ENCODE measurements at places on chromosomes 12 and 14.

DNA sequence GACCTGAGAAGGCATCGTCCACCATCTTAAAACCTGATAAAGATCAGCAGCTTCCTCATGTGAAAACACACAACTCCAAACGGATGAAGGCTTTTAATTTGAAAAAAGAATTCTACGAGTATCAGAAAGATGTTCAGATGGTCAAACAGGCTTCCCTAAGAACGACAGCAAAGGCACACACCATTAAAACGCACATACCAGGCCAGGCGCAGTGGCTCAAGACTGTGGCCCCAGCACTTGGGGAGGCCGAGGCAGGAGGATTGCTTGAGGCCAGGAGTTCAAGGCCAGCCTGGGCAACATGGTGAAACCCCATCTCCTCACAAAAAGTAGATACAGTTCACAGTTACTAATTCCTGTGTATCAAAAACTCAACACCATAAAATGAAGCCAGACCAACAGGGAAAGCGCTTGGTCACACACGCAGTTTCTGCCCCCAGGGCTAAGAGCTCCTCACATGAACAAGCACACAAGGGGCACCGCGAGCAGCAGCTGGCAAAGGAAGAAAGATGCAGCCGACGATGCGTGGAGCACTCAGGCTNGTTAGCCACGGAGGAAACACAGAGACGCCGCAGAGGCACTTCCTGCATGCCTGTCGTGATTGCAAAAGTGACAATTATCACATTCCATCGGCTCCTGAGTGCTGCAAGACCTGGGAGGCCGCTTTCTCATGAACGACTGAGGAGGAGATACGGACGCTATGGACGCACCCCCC, 78.0 kb downstream of the NOC4L start:
- DNase-seq = no peak

GRCh38 chr14:99681832-99682148, 2.3 kb upstream of the CYP46A1 start:
- no peak for DNase-seq

DNA sequence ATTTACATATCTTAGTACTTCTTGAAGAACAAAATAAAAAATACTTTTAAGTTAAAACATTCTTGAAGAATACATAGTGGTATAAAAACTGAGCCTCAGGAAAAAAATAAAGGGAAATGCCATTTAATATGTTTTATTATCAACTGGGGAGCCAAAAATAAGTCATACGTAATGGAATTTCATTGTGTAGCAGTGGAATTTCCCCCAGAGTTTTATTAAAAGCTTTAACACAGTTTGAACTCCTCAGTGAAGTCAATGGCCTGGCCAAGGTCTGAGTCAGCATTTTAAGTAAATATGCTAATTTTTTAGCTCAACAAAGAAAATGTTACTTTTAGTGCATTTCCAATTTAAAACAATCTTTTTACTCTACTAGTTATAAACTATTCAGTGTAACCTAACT, 350.1 kb upstream of the ATP2B1 start:
- DNase-seq = peak; percentile 43

DNA sequence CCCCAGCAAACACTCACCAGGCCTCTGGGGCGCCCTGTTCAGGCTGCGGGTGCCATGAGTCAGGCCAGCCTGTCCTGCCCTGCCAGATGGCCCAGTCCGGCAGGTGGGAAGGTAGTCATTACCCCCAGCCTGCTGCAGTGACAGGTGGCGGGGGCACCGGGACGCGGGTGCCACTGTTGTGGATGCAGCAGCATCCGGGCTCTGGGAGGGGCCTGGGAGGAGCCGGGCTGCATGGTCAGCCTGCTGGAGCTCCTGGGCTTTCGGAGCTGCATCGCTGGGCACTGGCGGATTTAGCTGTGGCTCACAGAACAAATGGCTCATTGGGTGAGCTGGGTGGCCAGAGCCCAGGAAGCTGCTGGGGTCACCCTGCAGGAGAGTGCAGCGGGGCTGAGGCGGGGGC, 13.5 kb downstream of the CEP170B start:
- no peak for DNase-seq

GRCh38 chr12:49019120-49019430, 499 bp upstream of the PRKAG1 start:
- DNase-seq = no peak

DNA sequence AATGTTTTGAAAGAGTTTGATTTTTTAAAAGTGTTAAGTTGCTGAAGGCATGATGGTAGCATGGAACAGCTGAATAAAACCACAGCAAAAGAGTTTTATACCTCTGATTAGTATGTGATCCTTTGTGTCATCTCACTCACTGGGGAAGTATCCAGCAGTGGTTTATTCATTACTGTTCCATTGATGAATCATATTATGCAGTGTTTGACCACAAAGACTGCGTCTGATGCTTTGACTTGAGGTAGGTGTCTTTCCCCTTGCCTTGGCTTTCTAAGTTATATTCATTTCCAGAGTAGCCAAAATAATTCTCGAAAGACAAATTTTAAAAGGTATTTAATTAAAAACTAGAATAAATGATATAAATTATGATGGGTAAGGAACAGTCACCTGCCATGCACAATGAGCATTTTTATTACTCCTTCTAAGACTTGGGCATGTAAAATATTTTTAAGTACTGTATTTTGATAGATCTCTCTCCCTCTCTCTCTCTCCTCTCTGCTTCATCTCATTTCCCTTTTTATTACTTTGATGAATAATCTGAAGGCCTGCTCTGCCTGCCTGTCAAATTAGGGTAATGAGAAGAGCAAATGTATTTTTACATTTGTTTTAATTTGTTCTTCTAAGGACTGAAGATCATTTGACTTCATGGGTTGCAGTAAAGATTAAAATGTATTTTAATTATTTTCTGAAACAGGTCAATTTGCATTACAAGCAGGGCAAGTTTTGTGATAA, 164.9 kb downstream of the NAV3 start:
- no peak for DNase-seq

GRCh38 chr12:92143686-92144630, 1.7 kb downstream of the BTG1 start:
- DNase-seq = peak; percentile 90

DNA sequence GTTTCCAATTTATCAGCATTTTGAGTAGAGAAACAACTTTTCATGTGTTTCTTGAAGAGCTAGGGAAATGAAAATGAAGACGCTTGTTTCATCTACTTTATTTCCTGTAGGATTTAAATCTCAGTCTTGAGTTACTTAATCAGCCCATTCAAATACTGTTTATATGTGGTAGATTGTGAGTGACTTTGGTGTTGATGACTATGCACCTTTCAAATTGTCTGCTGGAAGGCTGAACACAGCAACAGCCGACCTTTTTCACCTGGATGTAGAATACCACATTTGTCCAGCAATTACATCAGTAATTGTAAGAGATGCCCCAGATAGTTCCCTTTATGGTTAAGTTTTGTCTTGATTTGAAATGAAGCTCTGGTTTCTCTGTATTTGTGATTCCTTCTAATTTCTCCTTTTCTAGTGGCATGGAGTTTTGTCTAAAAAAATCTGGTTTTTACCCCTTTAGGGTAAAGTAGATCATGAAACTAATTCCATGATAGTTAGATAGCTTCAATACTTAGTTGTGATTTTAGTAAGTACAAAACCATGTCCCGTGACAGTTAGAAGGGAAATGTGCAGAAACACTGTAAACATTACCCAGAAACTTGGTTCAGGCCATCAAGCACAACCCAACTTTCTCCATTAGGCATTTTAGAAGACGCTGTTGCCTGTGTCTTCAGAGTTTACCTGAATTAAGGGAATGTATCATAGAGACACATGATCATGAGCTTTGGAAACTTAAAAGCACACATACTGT, 165.0 kb downstream of the SRGAP1 start:
- no peak for DNase-seq

- DNase-seq = no peak
These were observed 75.1 kb downstream of the KCNK13 start for GRCh38 chr14:90136904-90137303.

- DNase-seq = no peak
These were observed 24.3 kb upstream of the PARP11 start for GRCh38 chr12:3897371-3897971.

DNA sequence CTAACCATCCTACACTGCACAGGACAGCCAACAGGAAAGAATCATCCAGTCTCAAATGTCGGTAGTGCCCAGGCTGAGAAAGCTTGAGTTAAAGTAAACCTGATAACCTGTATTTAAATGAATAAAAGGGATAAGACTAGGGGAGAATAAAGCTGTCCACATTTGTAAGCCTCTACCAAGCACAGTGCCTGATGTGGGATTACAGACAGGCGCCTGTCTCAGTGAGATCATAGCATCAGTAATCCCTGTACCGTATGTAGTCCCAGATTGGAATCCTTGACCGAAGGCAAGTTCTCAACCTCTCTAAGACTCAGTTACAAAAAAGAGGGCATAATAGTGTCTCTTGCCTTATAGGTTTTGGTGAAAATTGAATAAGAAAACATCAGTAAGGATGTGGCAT, 59.9 kb downstream of the BICD1 start:
- no peak for DNase-seq

DNA sequence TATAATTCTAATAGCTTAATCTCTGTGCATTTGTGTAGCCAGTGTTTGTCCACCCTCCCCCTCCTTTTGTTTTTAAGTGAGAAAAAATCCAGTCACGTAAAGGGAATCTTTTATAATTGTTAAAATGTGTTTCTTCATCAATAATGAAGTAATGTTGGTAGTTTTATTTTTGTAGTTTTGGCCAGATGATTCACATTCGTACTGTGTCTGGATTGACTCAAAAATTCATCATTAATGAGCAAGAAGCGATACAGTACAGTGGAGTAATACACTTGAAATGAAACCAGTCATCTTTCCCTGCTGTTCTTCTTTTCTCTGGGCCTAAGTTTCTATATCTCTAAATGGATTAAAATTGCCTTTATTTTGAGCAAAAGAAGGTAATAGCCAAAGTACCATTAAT, 86.5 kb downstream of the SRGAP1 start:
- DNase-seq = no peak

Measured in smooth muscle cell of the brain vasculature (primary cell).